ENCODE measurements at places on chromosomes 7 and 10.

DNA sequence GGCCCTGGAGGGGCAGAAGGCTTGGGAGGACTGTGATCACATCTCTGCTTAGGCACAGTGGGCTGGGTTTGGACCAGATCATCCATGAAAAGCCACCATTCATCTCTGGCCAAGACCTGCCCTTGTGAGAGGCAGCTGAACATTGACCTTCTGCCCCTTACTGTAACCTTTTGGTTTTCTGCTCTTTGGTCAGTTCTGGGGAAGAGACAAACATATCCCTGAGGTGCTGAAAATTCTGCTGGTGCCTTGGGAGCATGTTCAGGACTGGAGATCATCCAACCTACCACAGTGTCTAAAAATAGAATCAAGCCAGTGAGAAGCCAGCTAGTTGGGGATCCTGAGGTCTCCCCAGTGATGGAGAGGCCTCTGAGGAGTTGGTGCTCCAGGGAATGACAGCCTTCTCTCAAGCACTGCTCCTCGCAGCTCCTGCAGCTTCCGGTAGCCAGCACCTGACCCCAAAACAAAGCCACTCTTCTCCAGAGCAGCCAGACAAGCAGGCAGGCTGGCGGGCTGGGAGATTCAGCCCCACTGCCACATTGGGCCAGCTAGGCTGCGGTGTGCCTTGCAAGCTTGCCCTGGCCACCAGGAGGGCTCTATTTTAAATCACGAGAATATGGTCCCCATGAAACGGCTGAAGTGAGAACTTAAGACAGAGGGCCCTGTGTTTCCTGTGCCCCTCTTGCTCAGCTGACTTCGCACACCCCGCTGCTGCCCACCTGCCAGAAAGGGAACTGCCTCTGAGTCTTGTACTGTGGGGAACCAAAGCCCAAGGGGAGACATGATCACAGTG, 37.8 kb upstream of the UBE2H start:
- no peak for DNase-seq

DNA sequence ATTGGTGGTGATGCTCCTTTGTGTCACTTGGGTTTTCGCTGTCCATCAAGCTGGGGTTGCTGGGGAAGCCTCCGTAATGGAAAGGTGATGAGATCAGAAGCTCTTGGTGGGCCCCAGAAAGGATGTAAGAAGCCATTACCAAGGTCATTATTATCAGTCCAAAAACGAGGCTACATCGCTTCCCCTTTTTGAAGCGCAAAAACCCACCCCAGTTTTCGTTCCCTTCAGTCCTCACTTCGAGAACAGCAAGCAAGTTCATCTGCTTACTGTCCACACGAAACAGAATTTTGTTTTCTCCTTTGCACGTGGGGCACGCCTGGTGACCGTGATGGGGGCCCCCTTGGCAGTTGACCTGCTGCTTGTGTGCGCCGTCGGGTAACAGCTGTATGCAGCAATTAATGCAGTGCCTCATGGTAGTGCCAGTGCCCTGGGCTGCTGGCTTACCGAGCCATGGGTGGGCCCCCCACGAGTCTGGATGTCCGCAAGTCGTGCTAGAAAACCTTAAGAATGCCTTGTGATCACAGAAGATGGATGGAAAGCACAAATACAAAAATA, 47.5 kb downstream of the CHST15 start:
- DNase-seq: no peak

DNA sequence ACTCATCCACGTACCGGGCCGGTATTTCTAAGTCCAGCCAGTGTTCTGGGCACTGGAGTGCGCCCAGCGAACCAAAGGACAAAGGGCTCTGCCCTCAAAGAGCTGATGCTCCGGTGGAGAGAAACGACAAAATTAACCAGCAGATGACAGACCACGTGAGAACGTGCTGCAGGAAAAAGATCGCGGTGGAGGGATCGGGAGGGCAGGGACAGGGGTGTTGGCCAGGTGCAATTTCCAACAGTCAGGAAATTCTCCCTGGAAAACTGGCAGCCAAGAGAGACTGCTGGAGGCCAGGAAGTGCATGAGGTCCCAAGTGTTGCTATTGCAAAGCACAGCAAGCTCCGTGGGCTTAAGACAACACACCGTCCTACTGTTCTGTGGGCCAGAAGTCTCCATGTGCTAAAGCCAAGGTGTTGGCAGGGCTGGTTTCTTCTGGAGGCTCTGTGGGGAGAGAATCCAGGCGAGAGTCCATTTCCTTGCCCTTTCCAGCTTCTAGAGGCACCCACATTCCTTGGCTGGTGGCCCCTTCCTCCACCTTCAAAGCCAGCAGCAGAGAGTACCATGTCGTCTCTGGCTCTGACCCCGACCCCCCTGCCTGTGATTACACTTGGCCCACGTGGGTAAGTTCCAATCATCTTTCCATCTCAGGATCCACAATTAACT, 21.3 kb upstream of the AMZ1 start:
- no peak for DNase-seq

DNA sequence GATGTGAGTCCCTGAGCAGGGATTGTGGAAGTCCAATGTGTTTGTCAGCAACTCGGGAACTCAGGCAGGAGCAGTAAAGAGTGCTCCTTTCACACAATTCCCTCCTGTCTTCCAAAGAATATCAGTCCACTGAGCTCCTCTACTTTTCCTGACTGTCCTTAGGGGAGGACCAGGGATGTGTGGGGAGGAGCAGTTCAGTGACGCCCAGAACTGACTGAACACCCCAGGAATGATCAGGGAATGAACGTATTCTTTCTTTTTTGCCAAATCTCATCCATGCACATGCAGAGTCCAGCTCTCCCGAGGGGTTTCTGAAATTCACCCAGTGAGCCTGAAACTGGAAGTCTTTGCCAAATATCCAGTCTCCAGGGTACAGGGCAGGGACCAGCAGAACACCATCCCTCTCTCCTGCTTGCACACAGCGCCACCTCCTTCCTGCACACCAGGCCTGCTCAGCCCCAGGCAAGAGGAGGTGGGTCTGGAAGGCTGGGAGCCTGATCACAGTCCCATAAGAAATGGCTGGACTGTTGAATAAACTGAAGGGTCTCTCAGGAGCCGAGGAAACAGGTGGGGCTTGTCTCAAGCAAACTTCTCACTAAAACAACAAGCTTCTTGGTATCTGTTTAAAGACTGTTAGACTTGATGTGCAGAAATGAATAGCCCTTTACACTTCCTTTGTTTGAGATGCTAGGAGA, 294.7 kb downstream of the C7orf25 start:
- no peak for DNase-seq

GRCh38 chr7:5870311-5870710, 10.3 kb upstream of the OCM start:
- no peak for DNase-seq

DNA sequence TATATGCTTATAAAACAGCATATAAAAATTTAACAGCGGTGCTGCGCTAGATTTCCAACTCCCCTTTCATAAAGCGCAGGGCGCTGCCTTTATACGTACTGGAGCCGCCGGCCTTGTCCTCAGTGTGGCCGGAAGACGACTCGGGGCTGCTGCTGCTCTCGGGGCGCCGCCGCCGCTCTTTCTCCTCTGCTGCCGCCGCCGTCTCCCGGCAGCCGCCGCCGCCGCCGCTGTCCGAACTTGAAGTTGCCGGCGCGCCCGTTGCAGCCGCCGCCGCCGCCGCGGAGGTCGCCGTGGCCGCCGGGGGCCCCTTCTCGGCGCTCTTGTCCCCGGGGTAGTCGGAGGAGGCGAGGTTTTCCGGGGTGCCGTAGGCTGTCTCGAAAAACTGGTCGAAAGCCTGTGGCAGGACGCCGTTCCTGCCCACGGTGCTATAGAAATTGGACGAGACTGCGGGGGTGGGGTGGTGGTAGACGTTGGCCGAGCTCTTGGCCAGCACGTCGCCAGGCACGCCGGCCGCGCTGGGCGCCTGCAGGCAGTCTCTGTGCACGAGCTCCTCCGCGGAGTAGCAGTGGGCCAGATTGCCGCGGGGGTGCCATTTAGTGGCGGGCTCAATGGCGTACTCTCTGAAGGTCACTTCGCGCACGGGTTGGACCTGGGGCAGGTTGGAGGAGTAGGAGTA, 557 bp downstream of the HOXA11 start:
- DNase-seq: no peak

DNA sequence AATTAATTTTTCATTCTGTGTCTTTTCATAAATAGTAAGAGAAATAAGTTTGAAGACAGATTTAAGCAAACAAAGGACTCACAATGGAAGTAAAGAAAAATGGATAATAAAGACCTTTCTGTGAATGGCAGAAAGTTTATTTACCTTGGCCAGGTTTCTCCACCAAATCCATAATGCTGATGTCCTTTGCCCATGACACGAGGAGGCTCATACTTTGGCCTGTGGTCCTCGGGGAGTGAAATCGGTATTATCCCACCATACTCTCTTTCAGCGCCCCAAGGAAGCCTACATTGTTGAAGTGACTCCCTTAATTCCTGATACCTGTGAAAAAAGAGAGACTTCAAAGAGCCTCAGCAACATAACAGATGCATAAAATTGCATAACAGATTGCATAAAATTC, 43.1 kb upstream of the CYCS start:
- DNase-seq: no peak
